ENCODE measurements at places on chromosomes 12 and 14.

GRCh38 chr12:115811929-115812328, 465.6 kb downstream of the MED13L start:
- no peak for DNase-seq

DNA sequence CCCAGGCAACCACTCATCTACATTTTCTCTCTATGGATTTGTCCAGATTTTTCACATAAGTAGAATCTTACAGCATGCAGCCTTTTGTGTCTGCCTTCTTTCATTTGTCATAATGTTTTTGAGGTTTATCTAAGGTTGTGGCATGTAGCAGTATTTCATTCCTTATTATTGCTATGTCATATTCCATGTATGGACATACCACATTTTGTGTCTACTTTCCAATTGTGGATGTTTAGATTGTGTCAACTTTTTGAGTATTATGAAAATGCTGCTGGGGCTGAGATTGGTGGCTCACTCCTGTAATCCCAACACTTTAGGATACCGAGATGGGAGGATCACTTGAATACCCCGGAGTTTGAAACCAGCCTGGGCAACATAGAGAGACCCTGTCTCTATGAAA, 3.2 kb upstream of the ATXN2 start:
- DNase-seq = no peak

DNA sequence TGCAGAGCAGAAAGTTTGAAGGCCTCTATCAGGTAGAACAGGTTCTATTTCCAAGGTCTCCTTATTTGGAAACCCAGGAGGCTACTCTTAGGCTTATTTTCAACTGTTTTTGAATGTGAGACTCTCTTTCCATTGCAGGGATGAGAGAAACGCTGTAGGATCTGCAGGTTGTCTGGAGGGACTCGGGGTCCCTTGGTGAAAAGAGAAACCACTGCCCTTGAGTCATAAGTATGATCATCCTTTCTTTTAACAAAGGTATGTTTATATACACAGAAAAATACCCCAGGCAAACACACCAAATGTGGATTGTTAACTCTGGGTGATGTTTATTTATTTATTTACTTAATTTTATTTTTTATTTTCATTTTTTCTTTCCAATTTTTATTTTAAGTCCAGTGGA, 57.8 kb upstream of the MAX start:
- DNase-seq = no peak

DNA sequence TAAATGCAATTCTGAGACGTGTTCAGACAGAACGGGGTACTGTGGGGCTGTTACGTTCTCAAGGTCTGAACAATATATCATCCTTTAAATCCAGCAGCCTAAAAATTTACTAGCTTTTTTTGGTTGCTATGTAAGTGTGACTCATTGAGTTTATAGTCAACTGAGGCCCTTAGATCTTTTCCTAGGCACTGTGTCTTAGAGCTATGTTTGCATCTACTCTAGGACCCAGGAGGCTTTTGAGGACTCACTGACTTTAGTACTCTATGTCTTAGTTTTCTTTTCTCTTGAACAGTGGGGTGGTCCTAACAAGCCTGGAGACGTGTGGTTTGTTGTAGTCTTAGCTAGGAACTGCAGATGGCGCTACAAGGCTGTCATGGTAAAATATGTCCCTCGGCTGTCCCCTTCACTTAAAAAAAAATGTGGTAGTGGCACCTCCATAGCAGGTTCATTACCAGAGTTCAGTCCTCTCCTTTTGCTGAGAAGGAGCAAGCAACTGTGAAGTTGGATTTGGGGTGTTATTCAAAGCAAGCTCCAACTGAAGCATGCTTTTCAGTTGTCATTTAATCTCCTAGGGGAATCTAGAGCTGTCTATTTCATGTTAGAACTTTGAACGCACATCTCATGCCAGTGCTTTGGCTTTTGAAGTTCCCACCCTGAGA, 8.7 kb upstream of the SPATS2 start:
- peak; percentile 60 for DNase-seq

DNA sequence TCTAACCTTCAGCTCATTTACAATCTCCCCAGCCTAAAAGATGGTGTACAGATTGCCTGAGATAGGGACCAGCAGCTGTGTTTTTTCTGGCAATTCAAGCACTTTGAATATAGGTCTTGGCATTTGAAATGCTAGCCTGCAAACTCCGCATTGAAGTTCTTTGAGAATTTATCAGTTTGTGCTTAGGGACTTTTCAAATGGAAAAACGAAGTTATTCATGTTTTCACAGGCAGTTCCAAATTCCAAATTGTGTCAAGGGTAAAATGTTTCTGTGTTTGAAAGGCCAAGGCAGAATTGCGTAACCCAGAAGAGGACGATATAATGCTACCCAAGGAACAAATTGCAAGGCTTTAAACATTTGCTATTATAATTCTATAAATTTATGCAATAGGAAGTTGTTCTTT, 168.9 kb upstream of the RASSF8 start:
- DNase-seq = no peak

DNA sequence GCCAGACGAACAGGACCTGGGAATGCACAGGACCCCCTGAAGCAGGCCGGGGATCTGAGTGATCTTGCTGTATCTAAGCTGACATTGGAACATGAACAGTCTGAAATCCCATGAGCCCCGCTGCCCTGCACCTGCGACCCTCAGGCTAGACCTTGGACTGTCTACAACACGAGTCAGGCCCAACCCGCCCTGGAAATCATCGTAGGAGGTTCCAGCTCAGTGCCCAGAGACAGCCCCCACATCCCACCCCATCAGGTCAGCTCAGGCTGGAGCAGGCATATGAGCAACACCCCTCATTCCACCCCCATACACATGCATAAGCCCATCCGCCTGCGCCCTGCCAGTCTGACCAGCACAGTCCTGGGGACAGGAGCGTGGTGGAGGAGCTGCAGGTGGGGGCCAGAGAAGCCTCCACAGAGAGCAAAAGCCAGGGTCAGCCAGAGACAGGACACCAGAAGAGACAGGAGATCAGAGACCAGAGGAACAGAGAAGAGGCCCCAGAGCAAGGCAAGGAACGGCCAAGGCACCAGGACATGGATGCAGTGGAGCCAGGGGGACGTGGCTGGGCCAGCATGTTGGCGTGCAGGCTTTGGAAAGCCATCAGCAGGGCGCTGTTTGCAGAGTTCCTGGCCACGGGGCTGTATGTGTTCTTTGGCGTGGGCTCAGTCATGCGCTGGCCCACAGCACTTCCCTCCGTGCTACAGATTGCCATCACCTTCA, at the start of gene AQP6:
AQP6 (plus strand) TSS at position 307 of the 720 bp plus-strand sequence; CDS start at position 534, 227 bp downstream.
- DNase-seq = no peak

GRCh38 chr14:104479901-104480300, 99.7 kb upstream of the C14orf180 start:
- DNase-seq = no peak

- DNase-seq = no peak
Observed at GRCh38 chr14:72638021-72638420, 255.9 kb downstream of the DPF3 start.

GRCh38 chr12:132487311-132487741, 2.6 kb upstream of the FBRSL1 start:
- DNase-seq = no peak

- no peak for DNase-seq
Observed at GRCh38 chr12:107429006-107429705, 256.4 kb upstream of the PWP1 start.

DNA sequence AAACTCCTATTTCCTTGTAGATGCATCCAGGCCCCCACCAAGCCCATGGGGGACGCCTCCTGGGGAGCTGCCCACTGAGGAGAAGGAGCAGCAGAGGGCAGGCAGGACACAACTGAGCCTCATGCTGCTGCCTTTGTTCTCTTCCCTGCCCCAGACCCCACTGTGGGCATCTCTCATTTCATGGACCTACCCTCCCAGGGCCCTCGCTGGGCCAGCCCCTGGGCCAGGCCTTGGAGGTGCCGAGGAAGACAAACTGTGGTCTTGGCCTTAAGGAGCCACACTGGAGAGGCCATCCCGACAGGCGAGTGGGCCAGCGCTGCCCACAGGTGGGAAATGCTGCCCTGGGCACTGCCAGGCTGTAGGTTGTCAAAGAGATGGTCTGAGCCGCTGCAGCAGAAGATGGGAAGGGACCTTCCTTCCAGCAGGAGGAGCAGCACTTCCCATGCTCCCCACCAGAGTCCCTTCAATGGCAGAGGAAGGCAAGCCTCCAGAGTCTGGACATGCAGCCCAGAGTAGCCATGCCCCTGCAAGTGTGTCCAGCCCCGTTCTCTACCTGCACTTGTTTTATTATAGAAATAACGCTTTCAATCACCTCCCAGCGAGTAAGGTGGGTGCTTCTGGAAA, 147.4 kb downstream of the BCL11B start:
- DNase-seq = no peak
